ENCODE measurements at places on chromosomes 7 and 10.

DNA sequence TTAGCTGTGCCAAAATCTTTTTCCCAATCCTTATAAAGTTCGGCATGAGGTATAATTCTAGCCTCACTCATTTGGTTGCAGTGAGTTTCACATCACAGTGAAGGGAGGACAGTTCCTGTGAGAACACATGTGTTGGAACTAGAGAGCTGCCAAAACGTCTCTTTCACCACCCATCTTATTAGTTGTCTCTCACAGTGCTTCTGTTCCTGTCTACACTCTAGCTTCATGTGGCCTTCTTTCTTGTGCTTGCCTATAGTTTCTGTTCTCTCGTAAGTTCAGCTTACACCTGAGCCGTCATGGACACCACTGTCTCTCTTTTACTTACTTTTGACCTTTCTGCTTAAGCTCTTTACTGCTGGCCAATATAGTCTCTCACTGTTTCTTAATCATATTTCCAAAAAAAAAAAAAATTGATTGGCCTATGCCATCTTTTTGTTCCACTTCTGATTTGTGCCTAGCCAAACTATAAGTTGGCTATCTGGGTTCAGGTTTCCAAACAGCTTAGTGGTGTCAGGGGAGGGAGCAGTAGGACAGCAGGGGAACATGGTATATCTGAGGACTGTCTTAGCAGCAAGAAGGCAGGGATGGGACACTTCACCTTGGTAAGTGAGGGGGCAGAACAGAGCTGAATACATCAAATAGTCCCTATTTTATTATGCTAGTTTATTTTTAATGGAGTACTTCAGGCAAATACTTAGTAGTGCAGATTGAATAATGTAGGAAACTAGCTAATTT lies 38.0 kb downstream of the ZNRF2 start:
- no peak for DNase-seq

DNA sequence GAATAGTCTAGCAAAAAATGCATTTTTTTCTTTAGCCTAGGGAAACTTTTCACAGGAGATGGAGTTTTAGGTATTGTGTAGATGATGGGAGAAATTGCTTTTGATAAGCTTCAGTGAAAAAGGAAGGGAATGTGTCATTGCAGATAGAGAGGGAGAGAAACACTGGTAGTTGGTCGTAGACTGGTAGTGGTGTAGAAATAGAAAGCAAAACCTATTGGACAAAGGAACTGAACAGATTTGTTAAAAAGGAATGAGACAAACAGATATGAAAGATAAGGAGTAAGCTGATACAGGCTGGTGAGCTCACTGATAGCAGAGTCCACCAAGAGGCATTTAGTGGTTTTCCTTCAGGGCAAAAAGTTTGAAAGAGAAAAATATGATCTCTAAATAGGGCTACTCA lies 94.3 kb downstream of the ZEB1 start:
- DNase-seq = no peak

GRCh38 chr10:29553544-29554250 lies 81.1 kb downstream of the SVIL start:
- no peak for DNase-seq

DNA sequence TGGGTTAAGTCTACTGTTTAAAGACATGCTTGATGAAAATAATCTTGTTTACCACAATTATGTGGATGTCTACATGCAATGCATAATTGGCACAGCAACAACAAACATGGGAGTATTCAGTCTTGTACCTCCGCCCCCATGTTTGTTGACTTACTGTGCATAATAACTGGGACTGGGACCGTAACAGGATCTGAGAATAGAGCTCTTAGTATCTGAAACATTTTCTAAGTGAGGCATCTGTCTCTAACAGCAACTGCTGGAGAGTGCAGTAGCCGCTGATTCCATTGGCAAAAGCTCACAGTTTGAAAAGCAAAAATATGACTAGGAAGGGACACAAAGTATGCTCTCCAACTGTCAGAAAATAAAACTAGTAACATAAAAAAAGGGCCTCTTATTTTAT lies 61.6 kb downstream of the ENO4 start:
- no peak for DNase-seq

- DNase-seq = no peak
Measured at GRCh38 chr10:116287906-116288501, 15.0 kb upstream of the GFRA1 start.

DNA sequence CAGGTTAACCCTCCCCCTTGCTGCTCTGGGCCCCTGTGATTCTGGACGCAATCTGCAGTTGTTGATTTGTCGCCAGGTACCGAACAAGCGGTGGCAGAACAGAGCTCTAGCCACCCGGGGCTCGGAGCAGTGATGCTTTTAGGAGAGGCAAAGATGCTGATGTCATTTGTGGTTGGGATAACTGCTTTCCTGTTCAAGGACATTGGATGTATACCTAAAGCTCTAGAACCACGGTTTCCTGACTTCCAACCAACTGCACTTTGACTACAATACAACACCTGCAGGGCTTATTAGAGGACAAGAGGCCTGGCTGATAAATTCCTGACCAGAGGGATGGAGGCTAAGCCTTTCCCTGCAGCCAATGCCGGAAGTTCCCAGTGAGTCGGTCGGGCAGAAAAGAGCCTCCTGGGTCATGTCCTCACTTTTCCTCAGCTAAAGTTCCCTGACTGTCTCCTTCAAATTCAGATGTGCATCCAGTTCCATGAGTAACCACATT lies 6.5 kb upstream of the RBM20 start:
- DNase-seq = no peak

- DNase-seq = no peak
Measured at GRCh38 chr7:39168403-39169098, 190.8 kb downstream of the POU6F2 start.

DNA sequence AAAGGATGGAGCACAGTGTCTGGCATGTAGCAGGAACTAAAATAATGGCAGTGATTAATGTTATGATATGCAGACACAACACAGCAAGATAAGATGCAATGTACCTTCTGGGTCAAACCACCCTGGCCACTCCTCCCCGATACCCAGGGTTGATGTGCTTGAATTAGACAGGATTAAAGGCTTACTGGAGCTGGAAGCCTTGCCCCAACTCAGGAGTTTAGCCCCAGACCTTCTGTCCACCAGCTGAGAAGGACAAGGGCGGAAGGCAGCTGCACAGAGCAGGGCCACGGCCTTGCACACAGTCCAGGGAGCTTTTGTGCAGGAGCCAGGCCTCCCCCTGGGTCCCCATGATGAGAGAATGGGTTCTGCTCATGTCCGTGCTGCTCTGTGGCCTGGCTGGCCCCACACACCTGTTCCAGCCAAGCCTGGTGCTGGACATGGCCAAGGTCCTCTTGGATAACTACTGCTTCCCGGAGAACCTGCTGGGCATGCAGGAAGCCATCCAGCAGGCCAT lies at the start of gene RBP3:
Gene RBP3, plus strand, starts transcription at position 226 of the 514 bp plus-strand sequence. Its CDS starts 122 bp downstream, at position 348.
- no peak for DNase-seq
